ENCODE measurements at places on chromosomes 3 and 15.

- DNase-seq = no peak
Observed at GRCh38 chr3:115864911-115865310, 241.6 kb downstream of the GAP43 start.

DNA sequence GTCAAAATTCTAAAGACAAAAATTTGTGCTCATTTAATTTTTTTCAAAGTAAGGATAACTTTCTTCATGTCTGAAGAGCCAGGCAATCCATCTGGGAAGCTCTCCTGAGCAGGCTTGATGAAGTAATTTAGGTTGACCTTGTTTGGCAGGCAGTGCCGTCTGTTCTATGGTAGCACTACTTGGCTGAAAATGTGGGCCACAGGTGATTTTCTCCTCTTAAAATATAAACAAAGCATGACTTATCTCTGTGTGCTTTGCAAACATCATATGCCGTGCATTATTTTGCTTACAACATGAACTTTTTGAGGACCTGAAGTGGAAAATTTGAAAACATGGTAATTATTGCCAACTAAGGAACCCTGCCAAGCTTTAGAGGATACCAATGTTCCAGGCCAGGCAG, 143.2 kb downstream of the RAP2B start:
- no peak for DNase-seq

GRCh38 chr3:31701286-31701685, 168.6 kb downstream of the STT3B start:
- no peak for DNase-seq

DNA sequence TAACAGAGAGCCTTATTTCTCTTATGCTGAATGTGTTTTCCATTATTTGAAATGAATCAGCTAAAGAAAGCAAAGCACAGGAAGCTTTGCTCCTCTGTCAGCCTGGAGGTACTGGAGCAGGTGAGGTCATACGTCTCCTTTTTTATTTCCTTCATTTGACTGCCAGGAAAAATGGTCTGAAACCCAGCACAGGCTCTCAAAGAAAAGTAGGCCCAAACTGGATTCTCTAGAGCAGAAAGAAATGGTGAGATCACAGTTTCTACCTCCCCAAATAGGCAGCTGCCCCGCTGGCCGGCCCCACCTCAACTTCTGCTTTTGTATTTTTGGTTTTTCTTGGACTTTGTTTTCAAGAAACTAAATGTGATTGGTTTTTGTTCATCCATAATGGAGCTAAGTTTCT, 95.1 kb downstream of the RPL39L start:
- no peak for DNase-seq

DNA sequence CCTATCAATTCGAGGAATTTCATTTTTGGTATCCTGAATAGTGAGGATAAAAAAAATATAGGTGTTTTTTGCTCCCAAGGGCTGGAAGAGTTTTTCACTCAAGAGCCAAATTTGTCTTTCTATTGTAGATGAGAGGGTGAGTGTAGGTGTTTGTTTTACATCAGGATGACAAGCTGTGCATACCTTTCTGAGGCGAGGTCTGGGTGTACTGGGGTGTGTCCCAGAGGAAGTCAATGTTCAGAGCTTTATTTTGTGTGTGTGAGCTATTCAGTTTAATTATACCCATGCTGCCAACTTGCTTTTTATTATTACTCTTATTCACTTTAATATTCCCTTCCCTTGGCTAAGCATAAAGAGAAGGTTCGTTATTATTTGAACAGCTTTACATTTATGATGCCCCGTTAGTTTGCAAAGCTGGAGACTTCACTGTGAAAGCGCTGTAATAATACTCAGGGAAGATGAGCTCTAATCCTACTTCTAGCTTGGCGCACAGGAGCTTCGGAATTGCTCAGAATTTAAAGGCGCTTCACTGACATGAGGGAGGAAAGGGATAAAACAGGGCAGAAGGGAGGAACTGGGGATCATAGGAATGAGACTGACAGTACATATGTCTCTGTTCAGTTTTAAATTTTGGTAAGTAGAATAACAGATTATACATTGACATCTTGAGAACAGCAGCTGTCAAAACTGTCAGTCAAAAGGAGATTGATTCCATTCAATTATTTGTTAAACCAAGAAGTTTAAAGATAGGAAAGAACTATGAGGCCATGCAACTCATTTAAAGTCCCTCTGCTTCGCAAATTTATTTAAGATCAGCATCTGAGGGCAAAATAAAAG, 117.7 kb upstream of the TP63 start:
- DNase-seq = no peak

All from myocyte (in vitro differentiated cells).